ENCODE measurements at places on chromosomes 6 and 20.

DNA sequence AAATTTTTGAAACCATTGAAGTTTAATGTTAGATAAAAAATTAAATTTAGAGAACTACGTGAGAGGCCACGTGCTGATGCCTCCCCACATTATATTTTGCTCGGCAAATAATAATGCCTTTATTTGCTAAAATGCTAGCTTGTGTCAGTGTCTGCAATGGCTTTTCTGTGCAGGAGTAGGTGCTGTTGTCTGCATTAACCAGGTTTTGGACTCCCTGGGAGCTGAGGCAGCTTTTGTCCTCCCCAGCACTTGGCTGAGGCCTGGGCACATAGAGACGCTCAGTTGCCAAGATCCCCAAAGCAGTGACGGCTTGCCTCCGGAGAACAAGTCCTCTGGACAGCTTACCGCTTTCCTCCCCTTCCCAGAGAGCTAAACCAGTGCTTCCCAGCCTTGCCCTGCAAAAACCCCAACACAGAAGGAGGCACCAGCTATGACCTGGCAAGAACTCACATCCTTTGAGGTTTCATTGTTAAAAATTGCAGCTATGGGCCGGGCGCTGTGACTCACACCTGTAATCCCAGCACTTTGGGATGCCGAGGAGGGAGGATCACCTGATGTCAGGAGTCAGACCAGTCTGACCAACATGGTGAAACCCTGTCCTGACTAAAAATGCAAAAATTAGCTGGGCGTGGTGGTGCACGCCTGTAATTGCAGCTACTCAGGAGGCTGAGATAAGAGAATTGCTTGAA lies 59.9 kb downstream of the KAT14 start:
- DNase-seq = no peak

GRCh38 chr20:4555188-4555890 lies 166.4 kb upstream of the PRND start:
- peak; percentile 16 for DNase-seq

- DNase-seq = no peak
These were observed 27.9 kb downstream of the TCF15 start for GRCh38 chr20:582204-582603.

DNA sequence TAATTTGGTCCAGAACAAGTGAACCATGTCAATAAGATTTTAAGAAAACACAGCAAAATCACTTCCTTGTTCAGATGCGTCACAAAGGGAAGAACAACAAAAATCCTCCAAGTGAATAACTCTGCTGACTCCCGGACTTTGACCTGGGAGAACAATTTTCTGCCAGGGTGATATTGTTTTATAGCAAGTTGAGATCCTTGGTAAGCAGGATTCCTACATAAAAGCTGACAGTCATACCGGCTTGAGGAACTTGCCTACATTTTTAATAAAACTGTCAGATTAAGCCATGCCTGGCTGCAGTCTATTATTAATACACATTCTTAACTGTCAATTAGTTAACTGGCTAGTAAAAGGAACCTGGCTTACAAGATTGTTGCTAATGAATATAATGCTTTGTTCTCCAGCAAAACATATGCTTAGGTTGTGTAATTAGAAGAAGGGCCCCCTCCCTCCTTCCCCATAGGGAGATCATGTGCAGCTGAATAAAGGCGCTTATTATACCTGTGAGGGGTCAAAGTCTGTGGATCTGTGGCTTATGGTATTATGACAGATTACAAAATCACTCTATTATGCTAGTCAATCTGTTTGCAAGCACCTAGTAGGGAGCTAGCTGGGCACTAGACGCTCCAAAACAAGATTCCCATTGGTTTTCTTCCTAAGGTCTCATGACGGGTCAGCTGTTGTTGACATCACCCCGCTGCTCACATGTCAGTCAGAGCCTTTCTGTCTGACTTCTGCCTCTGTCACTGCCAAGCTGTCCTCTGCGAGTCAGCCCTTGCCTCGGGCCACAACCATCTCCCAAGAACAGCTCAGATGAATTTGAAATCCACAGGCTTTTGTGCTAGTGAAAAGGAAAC lies 44.6 kb upstream of the SEC63 start:
- no peak for DNase-seq

Data from GM03348 (cell line).